ENCODE measurements at places on chromosomes 11 and 22. TPM values are rescaled to one million over a fixed set of nuclear protein-coding genes. Genes with fewer than 3 reads are reported as not detected.

- DNase-seq, result no peak
These were observed 241.4 kb downstream of the TTC28 start for GRCh38 chr22:28438183-28438768.

GRCh38 chr11:75869661-75870455, 54.8 kb downstream of the UVRAG start:
- no peak for DNase-seq

DNA sequence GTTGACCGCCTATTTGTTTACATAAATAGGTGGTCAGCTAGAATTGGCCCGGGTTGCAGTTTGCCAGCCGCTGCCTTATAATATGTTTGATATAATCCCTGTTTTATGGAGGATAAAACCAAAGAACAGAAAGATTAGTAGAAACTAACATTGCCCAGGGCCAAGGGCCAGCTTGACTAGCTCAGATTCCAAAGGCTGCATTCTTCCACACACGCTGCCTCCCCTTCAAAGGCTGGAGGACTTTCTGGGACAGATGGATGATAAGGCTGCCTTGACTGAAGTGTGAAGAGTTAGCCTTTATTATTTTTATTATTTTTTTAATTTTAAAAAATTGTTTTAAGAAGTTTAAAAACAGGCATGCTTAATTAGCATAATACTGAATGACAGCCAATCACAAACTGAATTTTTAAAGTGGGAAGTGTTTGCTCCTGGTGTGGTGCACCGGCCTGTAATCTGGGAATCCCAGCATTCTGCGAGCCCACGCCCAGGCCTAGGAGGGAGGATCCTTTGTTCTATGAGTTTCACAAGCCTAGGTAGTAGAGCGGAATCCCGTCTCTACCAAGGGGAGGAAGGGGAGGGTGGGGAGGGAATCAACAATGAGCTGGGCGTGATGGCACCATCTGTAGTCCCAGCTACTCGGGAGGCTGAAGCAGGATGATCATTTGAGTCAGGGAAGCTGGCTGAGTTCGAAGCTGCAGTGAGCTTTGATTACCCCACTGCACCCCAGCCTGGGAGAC, 114.9 kb downstream of the NAV2 start:
- DNase-seq, result no peak

DNA sequence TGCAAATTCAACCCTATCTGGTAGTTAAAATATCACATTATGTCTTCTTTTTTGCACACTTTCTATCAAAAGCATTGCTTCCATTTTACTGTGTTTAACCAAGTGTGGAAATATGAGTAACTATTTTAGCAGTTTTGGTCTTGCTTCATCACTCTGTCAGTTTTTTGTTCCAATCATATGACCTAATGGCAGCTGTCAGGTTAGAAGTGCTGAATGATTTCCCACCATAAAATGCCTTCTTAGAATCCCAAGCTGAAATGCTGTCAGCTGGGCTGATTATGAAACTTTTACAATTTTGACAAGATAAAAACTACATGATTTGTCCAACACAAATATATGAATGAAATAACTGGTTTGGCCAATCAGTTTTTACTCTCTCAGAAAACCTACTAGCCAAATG, 1654.6 kb upstream of the RAG2 start:
- no peak for DNase-seq

GRCh38 chr11:114098927-114099326, 39.4 kb downstream of the ZBTB16 start:
- DNase-seq, result no peak

- no peak for DNase-seq
These were observed 69.9 kb downstream of the BUD13 start for GRCh38 chr11:116702772-116703385.

GRCh38 chr11:126732981-126733380, 267.6 kb downstream of the KIRREL3 start:
- DNase-seq, result no peak

GRCh38 chr11:33383920-33384209, 126.7 kb downstream of the HIPK3 start:
- no peak for DNase-seq

DNA sequence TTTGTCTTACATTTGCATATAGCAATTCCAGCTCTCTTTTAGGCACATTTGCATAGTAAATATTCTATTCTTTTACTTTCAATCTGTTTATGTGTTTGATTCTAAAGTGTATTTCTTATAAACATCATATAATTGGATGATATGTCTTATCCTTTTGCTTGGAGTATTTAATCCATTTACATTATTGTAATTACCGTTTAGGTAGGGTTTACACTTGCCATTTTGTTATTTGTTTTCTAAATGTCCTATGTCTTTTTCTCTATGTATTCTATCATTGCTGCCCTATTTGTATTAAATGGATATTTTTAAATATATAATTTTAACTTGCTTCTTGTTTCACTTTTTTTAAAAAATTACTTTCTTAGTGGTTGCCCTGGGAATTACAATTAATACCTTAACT, 22.8 kb upstream of the ACCSL start:
- DNase-seq, result no peak

DNA sequence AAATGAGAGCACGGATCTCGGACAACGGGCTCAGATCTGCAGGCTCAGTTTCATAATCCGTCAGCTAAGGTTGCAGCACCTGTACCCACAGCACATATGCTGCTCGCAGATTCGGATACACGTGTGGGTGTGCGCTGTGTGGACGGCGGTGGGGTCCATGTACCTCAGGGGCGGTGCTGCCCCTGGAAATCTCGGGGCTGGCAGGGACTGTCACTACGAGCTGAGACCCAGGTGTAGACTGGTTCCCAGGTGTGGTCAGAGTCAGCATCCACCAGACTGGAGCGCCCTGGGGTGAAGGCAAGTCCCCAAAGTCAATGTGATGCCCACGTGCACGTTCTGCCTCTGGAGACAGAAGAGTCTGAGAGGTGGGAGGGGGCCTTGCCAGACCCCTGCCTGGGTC, 989.3 kb downstream of the BRD1 start:
- DNase-seq, result no peak

- DNase-seq, result peak; percentile 84
These were observed 35.4 kb downstream of the NFAM1 start for GRCh38 chr22:42396621-42397331.

Gene DSCAML1
- polyA plus RNA-seq, result 2.5 TPM

Gene PHF21B
- not detected for polyA plus RNA-seq

Gene SESN3
- polyA plus RNA-seq, result 10.1 TPM
